Stomach (tissue), 19 donors: ENCODE measurements at places on chromosomes 7 and 10. TPM values are rescaled to one million over a fixed set of nuclear protein-coding genes. Genes with fewer than 3 reads are reported as not detected.
A peak's percentile ranks its signal among the peaks of the same experiment; 100 is the strongest.

DNA sequence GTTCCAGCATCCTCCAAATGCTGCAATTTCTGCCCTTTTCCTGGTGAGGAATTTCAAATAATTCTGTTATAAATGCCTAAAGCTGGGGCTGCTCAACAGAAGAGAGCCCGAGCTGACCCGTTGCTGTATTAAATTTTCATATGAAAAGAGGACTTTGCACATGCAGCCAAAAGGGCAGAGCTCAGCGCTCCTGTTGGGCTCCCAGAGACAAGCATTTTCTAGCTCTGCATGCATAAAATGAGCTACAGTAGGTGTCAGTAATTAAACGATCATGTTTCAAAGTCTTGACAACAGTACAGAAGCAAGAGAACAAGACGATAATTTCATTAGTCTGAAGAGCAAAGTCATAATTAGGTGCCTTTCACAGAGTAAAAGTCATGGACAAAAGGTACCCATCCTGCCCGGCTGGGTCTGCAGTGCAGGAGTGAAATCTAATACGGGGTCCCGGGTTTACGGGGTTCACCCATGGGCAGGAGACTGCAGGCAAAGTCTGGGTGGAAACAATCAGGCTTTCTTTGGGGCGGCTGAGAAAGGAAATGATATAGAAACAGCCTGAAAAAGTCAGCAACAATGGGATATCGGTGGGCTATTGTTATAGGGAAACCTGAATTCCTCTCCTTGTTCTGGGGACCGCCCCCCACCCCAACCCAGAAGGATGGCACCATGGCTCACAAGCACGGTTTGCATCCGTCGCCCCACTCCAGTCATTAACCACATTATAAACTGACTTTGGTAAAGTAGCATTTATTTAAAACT is 66.0 kb downstream of the EBF3 start:
- no peak for DNase-seq

DNA sequence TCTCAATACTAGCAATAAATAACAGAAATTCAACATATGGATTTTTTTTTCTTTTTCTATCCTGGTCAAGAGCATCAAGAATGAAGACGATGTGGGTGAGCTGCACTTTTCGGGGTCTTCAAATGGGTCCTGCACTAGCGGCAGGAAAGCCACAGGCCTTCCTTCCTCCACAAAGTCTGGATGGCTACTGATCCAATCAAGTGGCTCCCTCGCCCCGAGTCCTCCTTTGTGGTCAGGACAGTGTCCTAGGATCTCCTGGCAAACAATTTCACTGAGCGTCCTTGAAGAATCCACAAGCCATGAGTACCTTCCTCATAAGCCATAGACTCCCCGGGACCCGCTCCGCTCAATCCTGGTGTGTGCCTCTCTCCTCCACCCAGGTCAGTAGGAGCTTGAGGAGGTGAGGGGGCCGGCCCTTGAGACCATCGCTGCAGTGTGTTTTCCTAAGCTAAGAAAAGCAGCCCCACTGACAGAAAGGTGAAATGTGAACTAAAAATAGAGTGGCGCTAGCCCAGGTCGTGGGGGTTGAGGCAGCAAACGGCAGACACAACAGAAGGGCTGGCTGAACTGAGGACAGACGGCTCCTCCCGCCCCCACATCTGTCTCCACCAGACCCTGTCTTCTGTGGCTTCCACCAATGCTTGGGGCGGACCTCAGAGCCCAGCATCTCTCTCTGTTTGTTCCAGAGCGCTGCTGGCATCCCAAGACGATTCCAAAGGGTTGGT is 202.3 kb downstream of the HERPUD2 start:
- no peak for DNase-seq

DNA sequence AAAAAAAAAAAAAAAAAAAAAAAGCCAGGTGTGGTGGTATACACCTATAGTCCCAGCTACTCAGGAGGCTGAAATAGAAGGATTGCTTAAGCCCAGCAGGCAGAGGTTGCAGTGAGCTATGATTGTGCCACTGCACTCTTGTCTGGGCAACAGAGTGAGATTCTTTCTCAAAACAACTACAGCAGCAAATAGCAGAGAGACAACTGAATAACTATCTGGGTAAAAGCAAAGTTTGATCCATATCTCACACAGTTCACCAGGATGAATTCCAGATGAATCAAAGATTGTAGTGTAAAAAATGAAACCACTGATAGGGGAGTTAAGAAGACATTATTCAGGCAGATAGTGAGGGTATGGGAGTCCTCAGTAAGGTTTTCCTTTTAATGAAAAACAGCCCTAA is 11.4 kb upstream of the NUB1 start:
- no peak for DNase-seq

DNA sequence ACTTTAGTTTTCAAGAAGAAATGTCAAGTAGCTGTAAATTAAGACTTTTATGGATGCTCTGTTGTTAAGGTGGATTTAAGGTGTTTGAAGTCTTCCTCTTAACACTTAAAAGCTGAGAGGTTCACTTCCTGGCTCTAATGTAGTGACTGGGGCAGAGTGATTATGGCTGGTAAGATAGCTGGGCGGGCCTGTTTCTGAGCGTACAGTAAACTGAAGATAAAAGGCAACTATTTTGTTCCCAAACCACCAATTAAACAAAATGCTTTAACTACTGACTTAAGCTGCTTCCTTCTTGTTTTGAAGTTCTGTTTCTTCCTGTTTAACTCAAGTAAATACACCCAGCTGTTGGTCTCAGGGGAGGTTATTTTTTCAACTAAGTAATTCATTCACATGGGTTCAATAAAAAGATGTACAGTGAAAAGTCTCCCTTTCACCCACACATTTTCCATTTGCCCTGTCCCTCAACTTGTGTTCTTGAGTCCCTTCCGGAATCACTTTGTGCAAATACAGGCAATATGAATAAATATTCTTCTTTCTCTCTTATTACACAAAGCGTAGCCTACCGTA is 19.3 kb downstream of the VWA2 start:
- peak; percentile 60 for DNase-seq

DNA sequence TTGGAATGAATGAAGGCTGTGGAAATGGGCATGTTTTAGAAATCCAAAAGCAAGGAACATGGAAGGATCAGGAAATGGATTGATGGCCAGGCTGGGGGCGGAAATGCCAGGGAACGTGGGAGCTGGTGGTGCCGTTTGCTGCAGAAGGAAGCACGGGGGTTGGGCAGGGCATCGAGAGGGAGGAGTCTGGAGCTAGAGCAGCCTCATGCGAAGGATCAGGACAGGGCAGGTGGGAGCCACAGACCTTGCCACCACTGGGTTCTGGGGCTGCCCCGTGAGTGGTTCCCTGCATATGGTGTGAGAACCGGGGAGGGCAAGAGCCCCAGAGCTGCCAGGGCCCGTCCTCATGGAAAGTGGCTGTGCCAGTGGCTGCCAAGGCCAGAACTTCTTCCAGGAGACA is 193.8 kb upstream of the ZNF32 start:
- no peak for DNase-seq

- no peak for DNase-seq
These were observed 55.2 kb upstream of the RAB18 start for GRCh38 chr10:27448921-27449320.

GRCh38 chr10:110746254-110746826 is 102.2 kb downstream of the RBM20 start:
- peak; percentile 71 for DNase-seq

DNA sequence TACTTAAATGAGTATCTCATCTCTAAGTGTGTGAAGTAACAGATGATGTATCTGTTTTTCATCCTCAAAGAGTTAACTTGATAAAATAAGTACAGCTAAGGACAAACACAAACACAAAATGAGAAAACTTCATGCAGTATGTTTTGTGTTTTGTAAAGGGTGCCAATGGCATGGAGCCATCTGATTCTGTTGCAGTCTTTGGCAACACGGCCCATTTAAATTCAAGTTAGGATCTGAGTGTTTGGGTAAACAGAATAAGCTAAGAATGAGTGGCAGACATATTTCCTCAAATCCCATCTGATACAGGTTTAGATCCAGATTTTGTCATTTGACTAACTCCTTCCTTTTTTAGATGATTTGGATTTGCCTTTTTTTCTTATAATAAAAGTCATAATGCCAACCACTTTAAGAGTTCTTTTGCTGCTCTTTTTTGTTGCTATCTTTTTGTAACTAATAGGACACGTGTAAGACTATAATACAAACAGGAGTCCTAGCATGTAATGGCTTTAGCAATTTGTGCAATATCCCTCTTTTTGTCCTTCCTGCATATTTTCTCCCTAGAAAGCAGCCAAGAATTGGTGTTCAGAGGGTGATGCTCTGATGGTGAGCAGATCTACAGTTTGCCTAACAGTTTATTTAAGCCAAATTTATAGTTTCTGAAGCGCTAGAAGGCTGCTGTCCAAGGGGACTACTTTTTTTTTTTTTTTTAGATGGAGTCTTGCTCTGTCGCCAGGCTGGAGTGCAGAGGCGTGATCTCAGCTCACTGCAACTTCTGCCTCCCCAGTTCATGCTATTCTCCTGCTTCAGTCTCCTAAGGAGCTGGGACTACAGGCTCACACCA is 18.9 kb upstream of the ACTA2 start:
- no peak for DNase-seq

DNA sequence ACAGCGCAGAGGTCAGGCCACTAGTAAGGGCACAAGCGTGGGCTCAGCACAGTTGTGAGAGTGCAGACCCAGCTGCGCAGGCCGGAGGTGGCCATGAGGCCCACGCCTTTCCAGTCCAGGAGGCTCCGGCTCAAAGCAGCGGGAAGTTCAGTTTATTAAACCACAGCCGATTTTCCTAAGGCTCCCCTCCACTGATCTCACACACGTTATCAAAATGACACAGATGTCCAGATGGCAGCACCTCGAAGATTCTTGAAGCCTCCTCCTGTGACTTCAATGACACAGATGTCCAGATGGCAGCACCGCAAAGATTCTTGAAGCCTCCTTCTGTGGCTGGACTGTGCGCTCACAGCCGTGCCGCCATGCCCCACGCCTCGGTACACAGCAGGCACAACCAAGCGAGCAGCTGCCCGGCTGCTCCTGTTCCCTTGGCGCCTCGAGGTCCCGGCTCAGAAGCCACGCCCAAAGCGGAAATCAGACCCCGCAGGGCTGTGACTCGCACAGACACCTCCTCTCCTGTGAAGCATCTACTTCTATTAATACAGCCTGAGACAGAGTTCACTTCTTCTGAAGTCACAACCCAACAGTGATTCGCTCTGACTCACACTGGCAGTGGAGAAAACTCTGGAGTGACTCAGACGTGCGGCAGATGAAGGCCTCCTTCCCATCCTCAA is 122.7 kb downstream of the MAD1L1 start:
- peak; percentile 39 for DNase-seq

DNA sequence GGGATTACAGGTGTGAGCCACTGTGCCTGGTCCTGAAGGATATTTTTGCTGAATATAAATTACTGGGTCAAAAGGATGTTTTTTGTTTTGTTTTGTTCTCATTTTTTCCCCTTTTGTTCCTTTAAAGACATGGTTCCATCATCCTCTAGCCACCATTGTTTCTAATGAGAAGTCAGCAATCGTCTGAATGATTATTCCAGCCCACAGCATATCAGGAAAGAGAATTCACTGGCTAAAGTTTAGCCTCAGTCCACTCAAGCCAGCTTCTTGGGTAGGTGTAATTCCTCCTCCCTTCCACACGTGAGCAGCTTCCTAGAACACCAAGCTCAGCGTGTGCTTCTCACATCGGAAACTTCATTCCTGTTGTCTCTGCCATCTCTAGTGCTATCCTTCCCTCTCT is 112.8 kb upstream of the INSIG1 start:
- DNase-seq: no peak

- no peak for DNase-seq
These were observed 347.7 kb downstream of the POM121L12 start for GRCh38 chr7:53383131-53383530.

GRCh38 chr10:31709028-31709427 is 219.6 kb downstream of the ARHGAP12 start:
- DNase-seq: no peak

DNA sequence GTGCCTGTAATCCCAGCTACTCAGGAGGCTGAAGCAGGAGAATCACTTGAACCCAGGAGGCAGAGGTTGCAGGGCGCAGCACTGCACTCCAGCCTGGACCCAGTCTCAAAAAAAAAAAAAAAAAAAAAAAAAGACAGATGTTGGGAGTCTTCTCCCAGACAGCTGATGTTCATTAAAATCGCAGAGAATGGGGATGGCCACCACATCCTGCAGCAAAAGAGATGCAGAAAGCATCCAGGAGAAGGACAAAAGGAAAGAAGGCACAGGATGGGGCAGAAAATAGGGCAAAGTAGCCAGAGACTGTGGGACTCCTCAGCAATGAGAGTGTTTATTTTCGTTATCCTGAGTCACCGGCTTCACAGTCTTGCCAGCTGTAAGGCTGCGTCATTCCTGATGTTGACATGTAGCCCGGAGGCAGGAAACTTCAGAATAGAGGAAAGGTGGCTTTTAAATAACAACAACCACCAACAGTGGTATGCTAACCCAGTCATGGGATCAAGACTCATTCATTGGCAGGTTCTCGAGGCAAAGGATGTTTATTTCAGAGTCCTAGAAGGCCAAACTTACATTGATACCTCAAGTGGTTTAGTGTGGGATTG is 149.5 kb upstream of the SVIL start:
- peak; percentile 41 for DNase-seq

- no peak for DNase-seq
These were observed 6.3 kb downstream of the COL28A1 start for GRCh38 chr7:7529328-7529727.

- no peak for DNase-seq
These were observed 46.1 kb upstream of the DNAJC1 start for GRCh38 chr10:22049635-22050034.

GRCh38 chr10:57145548-57145947 is 784.5 kb upstream of the ZWINT start:
- no peak for DNase-seq

DNA sequence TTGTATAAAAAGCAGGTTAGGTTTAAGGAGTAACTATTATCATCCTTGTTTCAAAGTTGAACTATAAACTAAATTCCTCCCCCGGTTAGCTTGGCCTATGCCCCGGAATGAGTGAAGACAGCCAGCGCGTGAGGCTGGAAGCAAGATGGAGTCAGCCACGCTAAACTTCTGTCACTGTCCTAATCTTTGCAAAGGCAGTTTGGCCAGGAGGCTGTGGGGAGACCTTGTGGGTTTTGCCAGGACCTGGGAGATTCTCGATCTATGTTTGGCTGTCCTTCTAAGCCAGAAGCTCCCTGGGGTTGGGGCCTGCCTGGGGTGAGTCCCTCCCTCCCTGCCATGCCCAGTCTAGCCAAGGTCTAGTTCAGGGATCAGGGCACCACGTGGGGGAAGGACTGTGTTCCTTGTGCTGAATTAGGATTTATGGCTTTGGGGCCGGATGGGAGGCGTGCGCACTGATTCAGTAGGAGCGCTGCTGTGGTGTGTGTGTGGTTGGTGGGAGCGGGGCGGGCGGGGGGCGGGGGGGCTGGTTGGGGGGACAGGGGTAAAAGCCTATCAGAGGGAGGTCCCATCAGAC is 871 bp upstream of the GTF2IRD1 start:
- no peak for DNase-seq

- no peak for DNase-seq
These were observed 86.7 kb upstream of the GNAI1 start for GRCh38 chr7:80047856-80048459.

PVRIG gene
- total RNA-seq: 1.1 TPM

SUN3 gene
- total RNA-seq: not detected

STX1A gene
- 19.2 TPM for total RNA-seq

RBP3 gene
- total RNA-seq: not detected

FXYD4 gene
- not detected for total RNA-seq

NEUROD6 gene
- not detected for total RNA-seq

FAM25G gene
- not detected for total RNA-seq

RAPGEF5 gene
- total RNA-seq: 190 TPM

PARP12 gene
- total RNA-seq: 53.1 TPM

ACSM6 gene
- not detected for total RNA-seq

LIPF gene
- total RNA-seq: 449 TPM
